ENCODE measurements at places on chromosomes 4 and X. TPM values are rescaled to one million over a fixed set of nuclear protein-coding genes. Genes with fewer than 3 reads are reported as not detected.
A peak's percentile ranks its signal among the peaks of the same experiment; 100 is the strongest.

DMP1 gene
- not detected for total RNA-seq

PRDM5 gene
- 13.8 TPM for total RNA-seq

GRCh38 chrX:70423936-70424675 lies 992 bp downstream of the GDPD2 start:
- no peaks in the 10 kb centered on the region for H3K36me3 ChIP-seq
- DNase-seq: no peak
- H3K4me3 ChIP-seq: no peak overlapping the region

DNA sequence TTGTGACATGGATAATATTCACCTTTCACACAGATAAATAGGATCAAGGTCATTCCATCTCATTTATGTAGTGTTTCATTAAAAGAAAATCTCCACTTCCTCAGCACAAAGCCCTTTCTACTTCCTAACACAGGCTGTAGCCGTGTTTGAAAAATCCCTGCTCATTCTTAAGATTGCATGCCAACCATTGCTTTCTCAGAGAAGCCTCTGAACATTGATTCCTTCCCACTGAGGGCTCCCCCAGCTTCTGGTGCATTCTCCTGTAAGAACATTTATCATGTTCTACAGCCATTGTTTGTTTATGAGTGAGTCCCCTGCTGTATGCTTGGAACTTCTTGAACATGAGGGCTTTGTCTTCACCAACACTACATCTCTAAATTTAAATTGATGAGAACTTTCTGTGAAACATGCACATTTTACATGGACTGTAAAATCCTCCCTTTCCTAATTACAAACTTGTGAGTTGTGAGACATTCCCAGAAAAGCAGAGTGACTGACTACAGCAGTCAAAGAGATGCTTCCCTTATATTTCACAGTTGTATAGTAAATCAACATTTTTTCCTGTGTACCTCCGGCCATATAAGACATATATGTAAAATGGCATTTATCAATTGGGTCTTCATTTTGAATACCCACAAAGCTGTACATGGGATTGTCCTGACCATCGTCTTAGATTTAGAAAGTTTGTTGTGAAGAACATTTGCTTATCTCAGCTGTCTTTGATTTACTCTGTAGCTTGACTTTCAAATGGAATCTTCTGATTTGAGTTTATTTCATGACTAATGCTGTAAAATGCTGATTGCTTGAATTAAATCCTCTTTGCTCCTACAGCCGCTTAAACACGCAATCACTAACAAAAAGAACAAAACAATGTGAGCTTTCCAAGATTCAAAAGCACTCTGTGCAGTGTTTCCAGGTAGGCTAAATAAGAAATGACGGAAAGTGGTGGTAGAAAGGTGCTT lies 600.5 kb upstream of the SLIT2 start:
- H3K4me3 ChIP-seq: no peak overlapping the region
- DNase-seq: no peak
- H3K27me3 ChIP-seq: no peaks in the 10 kb centered on the region
- no peaks in the 10 kb centered on the region for H3K36me3 ChIP-seq
- H3K27ac ChIP-seq: no peak overlapping the region
- no peaks in the 10 kb centered on the region for H3K4me1 ChIP-seq

VGLL1 gene
- total RNA-seq: not detected

GRCh38 chr4:27515140-27515539 lies 654.5 kb downstream of the STIM2 start:
- no peaks in the 10 kb centered on the region for H3K27me3 ChIP-seq
- no peaks in the 10 kb centered on the region for H3K36me3 ChIP-seq
- no peak for DNase-seq
- H3K27ac ChIP-seq: no peak overlapping the region
- no peak overlapping the region for H3K4me3 ChIP-seq

DNA sequence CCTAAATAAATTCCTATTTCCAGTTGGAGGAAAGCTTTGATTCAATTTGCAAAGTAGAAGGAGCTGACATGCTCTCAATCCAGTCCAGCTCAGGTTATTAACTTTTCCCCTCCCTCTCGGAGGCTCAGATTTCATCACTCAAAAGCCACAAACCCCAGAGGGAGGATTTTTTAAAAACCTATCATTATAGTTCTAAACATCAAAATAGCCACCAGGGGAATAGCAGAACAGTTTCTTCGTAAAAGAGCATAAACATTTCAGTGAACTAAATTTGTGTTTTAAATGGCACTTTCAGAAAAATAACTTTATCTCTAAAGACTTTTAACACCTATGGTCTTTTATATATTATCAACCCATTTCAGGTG lies 8.8 kb downstream of the GPRIN3 start:
- no peak for DNase-seq
- peak overlapping the region; percentile 33 for H3K27ac ChIP-seq
- peak overlapping the region; percentile 29 for H3K4me3 ChIP-seq
- H3K4me1 ChIP-seq: no peaks in the 10 kb centered on the region
- H3K36me3 ChIP-seq: no peaks in the 10 kb centered on the region

- no peaks in the 10 kb centered on the region for H3K4me1 ChIP-seq
- no peak overlapping the region for H3K4me3 ChIP-seq
- H3K36me3 ChIP-seq: no peaks in the 10 kb centered on the region
- no peak overlapping the region for H3K27ac ChIP-seq
Observed at GRCh38 chr4:3017504-3017903, 54.1 kb downstream of the GRK4 start.

DNA sequence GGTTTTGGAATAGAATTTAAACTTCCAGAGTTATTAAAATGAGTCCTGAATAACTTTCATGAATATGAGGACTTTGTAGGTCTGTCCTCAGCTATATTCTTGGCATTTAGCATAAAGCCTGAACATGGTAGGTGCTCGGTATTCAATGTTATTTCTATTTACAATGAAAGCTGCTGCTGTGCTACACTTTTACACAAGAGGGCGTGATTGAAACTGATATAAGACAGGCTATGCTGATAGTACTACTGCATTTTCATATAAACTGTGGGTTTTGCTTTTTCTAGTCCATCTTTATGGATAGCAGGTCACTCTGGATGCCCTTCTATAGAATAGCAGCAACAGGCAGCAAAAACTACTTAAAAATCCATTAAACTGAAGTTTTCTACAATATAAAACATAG lies 12.3 kb upstream of the GNPDA2 start:
- no peaks in the 10 kb centered on the region for H3K27me3 ChIP-seq
- no peaks in the 10 kb centered on the region for H3K36me3 ChIP-seq
- H3K4me3 ChIP-seq: no peak overlapping the region
- no peaks in the 10 kb centered on the region for H3K4me1 ChIP-seq

SCML2 gene
- total RNA-seq: 0.97 TPM

PAGE1 gene
- not detected for total RNA-seq

MBNL3 gene
- total RNA-seq: 21.6 TPM

- H3K4me3 ChIP-seq: no peak overlapping the region
- DNase-seq: no peak
- no peaks in the 10 kb centered on the region for H3K36me3 ChIP-seq
- no peak overlapping the region for H3K27ac ChIP-seq
Observed at GRCh38 chr4:99504804-99505502, 5.9 kb upstream of the C4orf17 start.

- H3K27ac ChIP-seq: no peak overlapping the region
- peak; percentile 50 for DNase-seq
- H3K4me3 ChIP-seq: no peak overlapping the region
- H3K4me1 ChIP-seq: no peaks in the 10 kb centered on the region
Observed at GRCh38 chrX:11532291-11533078, 133.2 kb downstream of the ARHGAP6 start.

DNA sequence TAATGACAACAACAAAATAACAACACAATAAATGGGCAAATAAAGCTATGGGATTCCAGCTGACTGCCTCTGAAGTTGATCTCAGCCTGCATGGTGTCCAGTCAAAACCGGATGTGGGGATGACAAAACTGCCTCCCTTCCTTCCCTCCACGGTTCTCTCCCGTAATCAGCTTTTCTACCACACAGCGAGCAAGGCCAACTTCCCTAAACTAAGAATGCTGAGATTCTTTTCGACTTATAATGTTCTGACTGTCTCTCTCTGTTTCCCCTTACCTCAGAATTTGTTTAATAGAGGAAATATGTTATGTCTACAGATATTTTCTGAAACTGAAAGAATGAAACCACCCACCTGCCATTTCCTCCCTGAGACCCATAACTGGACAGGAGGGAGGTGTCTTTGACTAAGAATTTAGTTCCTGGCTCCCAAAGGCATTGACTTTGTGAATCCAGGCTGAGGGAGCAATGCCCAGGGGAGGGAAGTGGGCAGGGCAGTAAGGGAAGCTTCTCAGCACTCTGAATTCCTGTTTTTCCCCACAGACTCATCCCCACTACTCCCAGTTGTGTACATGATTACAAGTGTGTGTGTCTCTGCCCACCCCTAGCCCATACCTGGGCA lies 1.0 kb upstream of the TLR1 start:
- H3K4me3 ChIP-seq: no peak overlapping the region
- peaks cover 12% of the 10 kb centered on the region for H3K36me3 ChIP-seq
- no peak for DNase-seq
- no peaks in the 10 kb centered on the region for H3K27me3 ChIP-seq

PAGE2 gene
- total RNA-seq: not detected

ASB12 gene
- total RNA-seq: not detected

ATOH1 gene
- not detected for total RNA-seq

GRCh38 chr4:137156054-137156453 lies 376.2 kb downstream of the PCDH18 start:
- DNase-seq: no peak
- H3K36me3 ChIP-seq: no peaks in the 10 kb centered on the region

NAT8L gene
- 0.24 TPM for total RNA-seq

DNA sequence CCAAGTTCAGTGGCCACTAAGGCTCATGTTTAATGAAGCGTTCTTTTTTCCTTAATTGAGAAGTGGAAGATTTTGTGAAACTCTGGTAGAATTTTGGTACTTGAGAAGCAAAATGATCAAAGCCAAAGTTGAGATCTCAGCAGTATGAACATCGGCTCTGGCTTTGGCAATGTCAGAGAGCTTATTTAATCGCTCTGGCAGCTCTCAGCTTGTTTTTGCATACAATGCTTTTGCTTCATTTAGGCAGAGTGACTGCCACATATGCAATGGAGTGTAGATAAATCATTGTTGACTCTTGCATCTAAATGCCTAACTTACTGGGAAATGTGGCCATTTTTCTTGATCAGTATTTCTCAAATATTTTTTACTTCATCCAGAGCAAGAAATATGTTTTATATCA lies 135.7 kb downstream of the AASDH start:
- no peaks in the 10 kb centered on the region for H3K27me3 ChIP-seq
- no peak overlapping the region for H3K27ac ChIP-seq
- no peak for DNase-seq
- no peak overlapping the region for H3K4me3 ChIP-seq

- H3K27me3 ChIP-seq: no peaks in the 10 kb centered on the region
- H3K36me3 ChIP-seq: no peaks in the 10 kb centered on the region
- no peak for DNase-seq
- H3K4me3 ChIP-seq: no peak overlapping the region
Observed at GRCh38 chr4:168796362-168797106, 213.5 kb downstream of the CBR4 start.

DNA sequence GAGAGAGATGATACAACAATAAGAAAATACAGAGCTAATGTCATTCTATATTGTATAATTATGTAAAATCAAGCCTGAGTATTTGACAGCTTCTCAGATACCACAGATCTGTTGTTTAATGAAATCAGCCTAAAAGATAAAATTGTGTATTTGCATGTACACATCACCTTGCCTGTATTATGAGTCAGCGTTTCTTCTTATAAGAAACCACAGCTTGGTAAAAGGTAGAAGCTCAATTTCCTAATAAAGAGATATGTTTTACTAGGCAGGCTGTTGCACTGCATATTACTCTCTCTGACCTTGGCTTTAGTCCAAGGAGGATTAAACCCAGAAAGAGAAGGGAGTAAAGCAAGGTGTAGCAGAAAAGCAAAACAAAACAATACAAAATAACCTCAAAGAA lies 121.3 kb downstream of the PPARGC1A start:
- no peak overlapping the region for H3K27ac ChIP-seq
- no peaks in the 10 kb centered on the region for H3K36me3 ChIP-seq
- H3K27me3 ChIP-seq: no peaks in the 10 kb centered on the region
- no peak overlapping the region for H3K4me3 ChIP-seq
- H3K4me1 ChIP-seq: no peaks in the 10 kb centered on the region
- no peak for DNase-seq

GRCh38 chr4:153205757-153206156 lies 1.5 kb downstream of the TRIM2 start:
- peak overlapping the region; percentile 50 for H3K27ac ChIP-seq
- H3K36me3 ChIP-seq: no peaks in the 10 kb centered on the region
- H3K4me3 ChIP-seq: peak overlapping the region; percentile 40
- DNase-seq: no peak
- no peaks in the 10 kb centered on the region for H3K27me3 ChIP-seq

DNA sequence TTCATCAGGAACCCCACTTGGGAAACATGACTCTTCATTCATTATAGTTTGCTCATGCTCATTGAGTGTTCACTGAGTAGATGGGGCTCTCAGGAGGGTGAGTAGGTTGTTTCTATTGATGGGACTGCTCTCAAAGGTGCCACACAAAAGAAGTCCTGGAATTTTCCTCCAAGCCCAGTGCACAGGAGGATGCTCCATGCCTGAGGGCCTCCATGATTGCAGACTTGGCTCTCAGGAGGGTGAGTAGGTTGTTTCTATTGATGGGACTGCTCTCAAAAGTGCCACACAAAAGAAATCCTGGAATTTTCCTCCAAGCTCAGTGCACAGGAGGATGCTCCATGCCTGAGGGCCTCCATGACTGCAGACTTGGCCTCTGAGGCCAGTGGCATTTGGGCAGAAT lies 108.5 kb downstream of the ZNF674 start:
- H3K27me3 ChIP-seq: no peaks in the 10 kb centered on the region
- H3K4me1 ChIP-seq: no peaks in the 10 kb centered on the region
- H3K36me3 ChIP-seq: no peaks in the 10 kb centered on the region
- no peak overlapping the region for H3K4me3 ChIP-seq

CLOCK gene
- 27.6 TPM for total RNA-seq

- H3K4me1 ChIP-seq: no peaks in the 10 kb centered on the region
- no peak for DNase-seq
- no peak overlapping the region for H3K27ac ChIP-seq
- H3K27me3 ChIP-seq: no peaks in the 10 kb centered on the region
- H3K36me3 ChIP-seq: no peaks in the 10 kb centered on the region
- no peak overlapping the region for H3K4me3 ChIP-seq
Observed at GRCh38 chr4:141158219-141158618, 24.9 kb upstream of the RNF150 start.

DNA sequence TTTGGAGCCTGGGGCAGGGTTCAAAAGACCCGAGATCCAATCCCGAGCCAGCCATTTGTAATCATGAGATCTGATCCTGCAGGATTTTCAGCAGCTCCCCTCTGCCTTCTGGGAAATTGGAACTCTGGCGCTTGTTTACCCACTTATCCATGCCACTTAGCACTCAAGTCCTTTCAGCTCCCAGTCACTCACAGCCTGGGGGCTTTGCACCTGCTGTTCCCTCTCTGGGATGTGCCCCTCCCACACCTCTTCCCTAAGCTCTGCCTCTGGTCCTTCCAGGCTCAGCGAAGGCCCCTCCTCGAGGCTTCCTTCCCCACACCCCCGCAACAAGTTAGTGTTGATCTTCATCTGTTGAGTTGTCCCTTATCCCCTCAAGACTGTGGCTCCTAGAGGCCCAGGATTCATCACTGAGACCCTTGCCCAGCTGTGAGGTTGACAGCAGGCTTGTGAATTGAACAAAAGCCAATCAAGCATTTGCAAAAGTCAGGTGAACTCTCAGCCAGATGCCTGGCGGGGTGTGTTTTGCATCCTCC lies 99.1 kb upstream of the AFAP1 start:
- no peak overlapping the region for H3K4me3 ChIP-seq
- H3K4me1 ChIP-seq: no peaks in the 10 kb centered on the region
- no peaks in the 10 kb centered on the region for H3K27me3 ChIP-seq
- no peak overlapping the region for H3K27ac ChIP-seq
- DNase-seq: no peak

Data from left lung (tissue), 14 donors.